H54 (cell line): ENCODE measurements at places on chromosomes 11 and 22.

- DNase-seq: no peak
These were observed 47.1 kb downstream of the CWC15 start for GRCh38 chr11:94926271-94926625.

GRCh38 chr11:10041748-10042446 lies 252.1 kb downstream of the SBF2 start:
- DNase-seq: no peak

DNA sequence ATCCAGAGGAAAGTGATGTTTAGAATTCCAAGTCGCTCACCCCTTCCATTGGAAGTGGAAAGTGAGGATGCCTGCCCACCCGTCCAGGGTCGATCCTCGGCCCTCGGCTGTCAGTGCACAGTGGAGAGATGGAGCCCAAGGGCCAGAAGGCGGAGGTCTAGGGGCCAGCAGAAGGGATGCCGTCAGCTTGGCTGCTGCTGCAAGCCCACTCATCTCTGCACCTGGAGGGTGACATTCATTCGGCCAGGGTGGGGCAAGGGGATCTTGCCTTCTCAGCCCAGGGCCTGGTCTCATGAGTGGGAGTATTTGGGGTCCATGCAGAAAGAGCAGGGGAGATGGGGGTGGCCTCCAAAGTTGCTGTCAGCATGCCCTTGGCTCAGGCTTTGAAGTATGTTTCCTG lies 30.7 kb downstream of the LINC01488 start:
- DNase-seq: no peak

DNA sequence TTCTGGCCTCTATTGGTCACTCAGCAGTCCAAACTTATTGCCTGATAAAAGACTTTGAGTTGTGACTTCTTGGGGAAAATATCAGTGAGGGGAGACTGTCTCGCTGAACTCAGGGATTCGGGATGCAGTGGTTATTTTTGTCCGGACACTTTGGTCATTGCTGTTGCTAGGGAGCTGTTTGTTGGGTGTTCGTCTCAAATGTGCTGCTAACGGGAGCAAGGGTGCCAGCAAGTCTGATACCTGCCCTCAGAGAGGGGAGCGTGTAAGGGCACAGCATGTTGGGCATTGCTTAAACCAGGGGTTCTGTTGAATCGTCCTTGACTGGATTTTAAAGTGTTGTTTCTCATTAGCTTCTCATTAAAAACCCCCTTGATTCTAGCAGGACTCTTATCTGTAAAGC lies 49.2 kb upstream of the SLC25A18 start:
- DNase-seq: no peak

GRCh38 chr11:76903325-76903724 lies 42.6 kb downstream of the ACER3 start:
- DNase-seq: no peak

DNA sequence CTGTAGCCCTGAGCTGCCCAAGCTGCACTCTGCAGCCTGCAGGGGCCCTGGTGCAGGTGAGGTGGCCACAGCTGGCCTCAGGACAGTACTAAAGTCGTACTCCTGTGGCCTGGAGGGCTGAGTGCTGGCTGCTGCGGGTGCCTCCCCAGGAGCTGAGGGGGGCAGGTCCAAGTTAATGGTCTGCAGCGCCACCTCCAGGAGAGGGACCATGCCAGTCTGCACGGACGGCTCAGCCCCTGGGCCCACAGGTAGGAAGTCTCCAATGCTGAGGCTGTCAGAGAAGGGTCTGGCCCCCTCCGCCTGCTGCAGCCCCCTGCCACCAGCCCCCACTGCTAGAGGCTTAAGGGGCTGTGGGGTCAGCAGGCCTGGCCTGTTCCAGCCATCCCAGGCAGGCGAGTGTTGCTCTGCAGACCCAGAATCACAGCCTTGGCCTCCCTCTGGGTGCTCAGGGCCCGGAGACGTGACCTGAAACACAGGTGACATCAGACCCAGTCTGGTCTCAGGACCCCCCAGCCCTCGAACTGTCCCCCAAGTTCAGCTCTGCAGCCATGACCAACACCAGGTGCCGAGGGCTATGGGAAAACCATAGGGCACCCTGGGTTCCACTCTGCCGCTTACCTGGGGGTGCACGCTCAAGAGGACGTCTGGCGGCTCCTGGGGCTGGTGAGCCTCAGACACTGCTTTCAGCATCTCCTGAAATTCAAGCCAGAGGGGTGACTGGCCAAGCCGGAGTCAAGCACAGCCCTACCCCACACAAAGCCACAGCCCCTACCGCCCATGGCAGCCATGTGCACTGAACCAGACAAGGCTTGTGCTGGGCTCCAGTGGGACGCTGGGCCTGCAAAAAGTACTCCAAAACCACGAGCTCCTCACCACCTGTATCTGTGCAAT lies 20.8 kb downstream of the SELENOO start:
- no peak for DNase-seq
